ENCODE measurements at places on chromosomes 6 and 20.

- DNase-seq: no peak
Observed at GRCh38 chr20:43605715-43606114, 15.0 kb downstream of the IFT52 start.

- no peak for DNase-seq
Observed at GRCh38 chr6:6033858-6034257, 27.1 kb upstream of the NRN1 start.

DNA sequence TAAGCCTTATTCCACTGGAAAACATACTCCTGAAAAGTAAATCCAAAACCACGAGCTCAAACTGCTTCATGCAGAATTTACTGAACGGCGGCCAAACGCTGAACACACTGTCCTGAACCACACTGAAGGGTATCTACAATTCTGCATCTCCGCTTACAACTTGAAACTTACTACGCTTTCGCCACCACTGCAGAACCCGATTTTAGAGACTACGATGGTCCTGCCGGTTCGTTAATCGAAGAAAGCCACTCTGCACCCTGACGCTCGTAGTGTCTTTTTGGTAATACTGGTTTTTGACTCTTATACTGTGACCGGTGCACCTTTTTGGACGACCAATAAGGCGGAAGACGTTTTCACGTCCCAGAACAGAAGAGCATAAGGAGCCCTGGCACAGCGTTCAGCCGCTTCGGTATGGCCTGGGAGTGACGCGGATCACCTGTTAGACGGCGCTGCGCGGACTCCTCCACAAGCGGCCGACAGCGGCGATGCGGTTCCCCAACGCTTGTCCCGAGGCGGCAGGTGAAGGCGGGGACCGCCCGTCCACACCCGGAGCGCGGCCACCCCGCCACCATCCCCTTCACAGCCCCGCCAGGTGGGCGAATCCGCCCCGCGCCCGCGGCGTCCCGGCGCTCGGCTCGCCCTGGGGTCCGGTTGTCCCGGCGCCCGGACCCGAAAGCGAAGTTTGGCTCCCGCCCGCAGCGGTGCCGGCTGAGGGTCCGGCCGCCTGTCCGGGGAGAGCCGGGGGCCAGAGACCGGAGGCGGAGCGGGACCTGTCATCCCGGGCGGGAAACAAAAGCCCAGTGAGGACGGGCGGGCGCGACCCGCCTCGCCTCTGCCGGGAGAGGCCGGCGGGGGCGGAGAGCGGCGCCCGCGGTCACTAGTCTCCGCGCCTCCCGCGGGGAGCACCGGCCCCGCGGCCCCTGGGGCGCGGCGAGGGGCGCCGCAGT, 784 bp downstream of the FKBP5 start:
- DNase-seq: no peak

GRCh38 chr6:52976149-52976548, 18.9 kb downstream of the GSTA4 start:
- DNase-seq: no peak

DNA sequence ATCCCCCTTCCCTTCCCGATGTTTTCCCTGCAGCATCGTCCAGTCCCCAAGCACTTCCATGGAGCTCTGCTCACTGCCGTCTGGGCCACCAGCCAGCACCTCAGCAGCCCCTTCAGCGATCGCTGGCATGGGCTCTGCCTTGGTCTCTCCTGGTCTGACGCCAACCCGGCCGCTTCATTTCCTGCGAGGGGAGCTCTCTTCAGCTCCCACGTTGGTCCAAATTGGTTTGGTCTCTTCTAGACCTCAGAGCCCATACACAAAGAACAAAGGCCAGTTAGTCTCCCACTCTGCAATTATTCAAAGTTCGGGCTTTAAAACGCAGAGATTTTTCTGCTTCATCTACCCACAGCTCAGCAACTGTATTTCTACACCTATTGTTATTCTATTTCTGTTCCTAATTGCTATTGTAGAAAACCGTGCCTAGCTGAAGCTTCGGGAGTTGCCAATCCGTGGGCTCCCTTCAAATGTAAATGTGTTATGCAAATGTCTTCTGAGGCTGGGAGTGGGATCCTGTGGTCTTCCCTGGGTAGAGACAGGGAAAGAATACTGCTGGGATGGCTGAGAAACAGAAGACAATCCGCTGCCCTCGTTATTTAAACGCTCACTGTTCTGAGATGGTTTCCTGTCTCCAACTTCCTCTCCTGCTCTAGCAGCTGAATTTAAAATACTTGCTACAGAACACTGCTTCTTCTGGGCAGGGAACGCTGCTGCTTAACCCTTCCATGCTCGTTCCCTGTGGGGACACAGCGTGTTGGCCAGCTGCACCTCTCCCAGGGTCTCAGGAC, 154.2 kb upstream of the QKI start:
- DNase-seq: no peak

DNA sequence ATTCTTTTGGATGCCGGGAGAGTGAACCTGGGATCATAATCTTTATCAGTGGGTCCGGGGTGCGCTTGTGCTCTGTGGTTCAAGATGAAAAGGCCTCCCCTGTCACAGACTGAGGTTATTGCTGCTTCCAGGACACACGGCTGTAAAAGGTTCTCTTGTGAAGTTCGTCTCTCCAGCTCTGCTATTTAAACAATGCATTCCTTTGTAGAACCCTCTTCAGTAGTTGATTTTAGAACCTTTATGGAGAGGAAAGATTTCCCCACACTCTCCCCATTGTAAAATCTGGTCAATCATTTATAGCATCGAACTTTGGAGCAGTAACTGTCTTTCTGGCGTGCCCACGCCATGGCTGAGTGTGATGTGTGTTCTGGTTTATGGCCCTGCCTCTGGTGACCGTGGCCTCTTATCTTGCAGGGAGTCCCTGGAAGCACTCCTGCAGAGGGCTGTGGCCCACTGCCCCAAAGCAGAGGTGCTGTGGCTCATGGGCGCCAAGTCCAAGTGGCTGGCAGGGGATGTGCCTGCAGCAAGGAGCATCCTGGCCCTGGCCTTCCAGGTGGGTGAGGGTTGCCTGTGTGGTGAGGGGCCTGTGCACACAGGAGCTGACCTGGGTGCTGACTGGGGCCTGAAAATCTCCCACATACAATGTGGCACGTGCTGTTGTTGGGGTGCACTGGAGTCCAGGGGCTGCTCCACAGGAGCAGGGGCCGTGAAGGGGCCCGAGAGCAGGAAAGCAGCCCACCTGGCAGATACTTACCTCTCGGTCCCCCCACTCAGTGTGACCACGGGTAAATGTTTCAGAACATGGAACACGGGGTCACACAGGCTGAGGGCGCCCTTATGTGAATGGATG, 11.6 kb upstream of the C20orf204 start:
- no peak for DNase-seq

DNA sequence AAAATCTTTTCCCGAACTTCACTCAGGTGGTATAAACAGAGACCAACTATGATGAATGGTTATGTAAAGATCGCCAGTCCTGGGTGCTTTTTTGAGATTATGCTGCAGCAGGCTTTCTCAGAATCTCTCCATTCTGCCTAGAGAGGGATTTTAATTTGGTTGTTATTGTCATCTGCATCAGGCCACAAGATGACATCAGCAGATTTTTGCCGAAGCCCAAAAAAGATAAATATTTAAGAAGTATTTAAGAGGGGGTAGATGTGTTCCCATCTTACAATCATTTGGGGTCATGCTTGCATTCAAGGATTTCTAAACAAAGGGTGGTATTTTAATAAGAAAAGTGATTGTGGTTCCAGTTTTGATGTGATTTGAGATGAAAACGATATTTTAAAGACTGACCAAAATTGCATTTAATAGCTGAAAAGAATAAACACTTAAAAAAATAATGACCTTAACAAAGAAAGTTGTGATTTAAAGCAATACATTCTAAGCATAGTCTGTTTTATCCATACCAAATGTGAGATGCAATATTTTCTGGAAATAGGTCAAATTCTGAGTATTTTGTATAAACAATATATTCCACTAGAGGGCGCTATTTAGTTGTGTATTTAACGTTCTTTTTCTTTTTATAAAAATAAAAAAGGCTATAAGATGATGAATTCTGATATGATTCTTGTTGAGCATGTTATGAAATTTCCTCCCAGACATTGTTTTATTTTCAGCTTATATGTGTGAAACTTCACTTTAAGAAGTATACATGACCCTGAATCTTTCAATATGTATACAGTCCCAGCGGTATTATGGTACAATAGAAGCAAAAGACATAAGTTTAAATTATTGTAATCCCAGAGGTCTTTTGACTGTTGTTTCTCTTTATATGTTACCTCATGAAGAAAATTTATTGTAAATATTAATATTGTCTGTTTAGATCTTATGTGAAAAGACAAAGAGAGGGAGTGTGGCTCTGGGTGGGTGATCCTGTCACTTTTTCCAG, 51.0 kb upstream of the ZFP64 start:
- peak; percentile 66 for DNase-seq

DNA sequence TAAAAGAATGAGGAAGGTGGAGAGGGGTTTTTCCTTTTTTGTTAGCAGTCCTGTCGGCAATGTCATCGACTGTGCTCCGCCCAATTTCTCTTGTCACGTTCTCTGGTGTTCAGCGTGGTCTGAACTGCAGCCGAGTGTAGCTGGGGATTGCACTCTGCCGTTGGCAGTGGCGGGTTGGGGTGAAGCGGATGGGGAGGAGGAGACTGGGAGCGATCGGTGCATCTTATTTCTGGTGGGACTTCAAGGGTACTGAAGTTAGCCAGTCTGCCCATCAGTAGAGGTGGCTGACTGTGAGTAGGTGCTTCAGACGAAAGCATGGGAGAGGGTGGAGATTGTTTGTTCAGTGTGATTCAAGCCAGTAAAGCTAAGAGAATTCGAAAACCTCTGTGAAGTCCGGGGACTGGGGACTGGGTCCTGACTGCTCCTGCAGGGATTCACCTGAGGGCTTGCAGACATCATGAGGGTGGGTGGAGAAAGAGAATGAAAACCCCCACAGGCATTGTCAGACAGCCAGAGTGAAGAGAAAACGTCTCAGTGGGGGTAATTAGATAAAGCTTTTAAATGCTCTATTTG, 5.1 kb downstream of the RREB1 start:
- DNase-seq: no peak

DNA sequence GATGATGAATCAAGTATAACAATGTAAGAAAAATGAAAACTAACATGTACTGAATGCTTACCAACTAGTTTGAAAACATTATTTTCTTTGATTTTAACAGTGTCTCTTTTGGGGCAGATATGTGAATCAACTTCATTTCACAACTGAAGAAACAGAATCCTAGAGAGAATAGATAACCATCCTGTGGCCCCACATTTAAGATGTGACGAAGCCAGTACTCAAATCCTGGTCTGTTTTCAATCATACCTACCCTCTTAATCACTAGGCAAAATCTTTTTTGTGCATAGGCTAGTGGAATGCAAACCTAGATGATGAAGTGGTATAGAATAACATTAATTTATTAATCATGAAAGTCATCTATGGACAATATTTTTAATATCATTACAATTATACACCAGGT, 371.6 kb upstream of the EPHA7 start:
- no peak for DNase-seq

DNA sequence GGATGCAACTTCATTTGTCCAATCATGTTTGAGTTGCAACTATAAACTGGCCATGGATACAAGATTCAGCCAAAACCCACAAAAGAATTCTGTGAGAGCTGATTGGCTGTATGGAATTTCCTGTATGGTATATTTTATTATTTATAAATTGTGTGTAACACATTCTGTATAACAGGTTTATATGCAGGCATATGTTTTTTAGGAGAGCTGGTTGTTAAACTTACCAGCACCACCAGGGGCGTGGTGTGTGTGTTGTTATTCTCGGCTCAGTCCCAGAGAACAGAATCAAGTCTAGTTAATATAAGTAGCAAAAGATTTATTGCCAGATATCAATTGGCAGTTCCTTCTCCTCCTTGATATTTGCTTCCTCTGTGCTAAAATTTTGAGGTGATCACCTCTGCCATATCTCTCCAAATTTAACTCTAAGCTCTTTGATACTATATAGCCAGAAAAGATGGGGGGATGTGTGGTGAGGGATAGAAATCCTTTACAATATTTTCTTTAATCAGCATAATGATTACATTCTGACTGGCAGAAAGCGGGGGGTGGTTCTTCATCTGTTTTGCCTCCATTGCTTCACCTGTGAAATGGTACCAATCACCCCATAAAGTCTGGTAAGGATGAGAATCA, 22.9 kb downstream of the CNBD2 start:
- no peak for DNase-seq

Data from SK-N-MC (cell line).